ENCODE measurements at places on chromosomes 3 and 15.

DNA sequence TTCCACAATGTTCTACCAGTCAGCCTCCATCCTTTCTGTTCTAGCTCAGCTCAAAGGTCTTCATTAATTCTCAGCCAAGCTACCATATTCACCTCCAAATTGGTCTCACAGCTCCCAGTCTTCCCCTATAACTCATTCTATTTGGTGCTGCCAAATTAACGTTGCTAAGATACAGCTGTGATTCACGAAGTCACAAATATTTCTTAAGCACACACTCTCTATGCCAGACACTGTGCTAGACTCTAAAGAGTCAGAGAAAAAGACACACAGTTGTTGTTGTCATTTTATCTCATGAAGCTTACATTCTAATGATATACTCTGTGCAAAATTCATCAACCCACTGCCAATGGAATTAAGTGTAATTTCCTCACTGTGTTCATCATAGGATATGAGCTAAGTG lies 102.8 kb downstream of the FRMD5 start:
- DNase-seq, result no peak

DNA sequence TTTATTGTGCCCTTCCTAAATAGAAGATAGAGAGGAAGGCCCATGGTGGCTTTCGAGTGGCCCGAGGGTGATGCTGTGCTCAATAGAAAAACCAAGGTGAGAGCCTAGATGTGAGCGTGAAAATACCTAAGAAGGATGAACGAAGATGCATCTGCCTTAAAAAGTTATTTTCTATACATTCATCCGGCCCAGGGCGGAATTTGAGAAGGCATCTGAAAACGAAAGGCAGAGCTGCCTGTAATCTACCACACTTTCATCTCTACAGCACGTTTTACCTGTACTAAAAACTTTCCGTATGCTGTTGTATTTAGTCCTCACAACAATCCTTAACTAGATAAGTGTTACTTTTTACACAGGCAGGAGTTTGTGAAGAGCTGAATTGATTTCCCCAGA lies 1.4 kb downstream of the DUT start:
- no peak for DNase-seq

DNA sequence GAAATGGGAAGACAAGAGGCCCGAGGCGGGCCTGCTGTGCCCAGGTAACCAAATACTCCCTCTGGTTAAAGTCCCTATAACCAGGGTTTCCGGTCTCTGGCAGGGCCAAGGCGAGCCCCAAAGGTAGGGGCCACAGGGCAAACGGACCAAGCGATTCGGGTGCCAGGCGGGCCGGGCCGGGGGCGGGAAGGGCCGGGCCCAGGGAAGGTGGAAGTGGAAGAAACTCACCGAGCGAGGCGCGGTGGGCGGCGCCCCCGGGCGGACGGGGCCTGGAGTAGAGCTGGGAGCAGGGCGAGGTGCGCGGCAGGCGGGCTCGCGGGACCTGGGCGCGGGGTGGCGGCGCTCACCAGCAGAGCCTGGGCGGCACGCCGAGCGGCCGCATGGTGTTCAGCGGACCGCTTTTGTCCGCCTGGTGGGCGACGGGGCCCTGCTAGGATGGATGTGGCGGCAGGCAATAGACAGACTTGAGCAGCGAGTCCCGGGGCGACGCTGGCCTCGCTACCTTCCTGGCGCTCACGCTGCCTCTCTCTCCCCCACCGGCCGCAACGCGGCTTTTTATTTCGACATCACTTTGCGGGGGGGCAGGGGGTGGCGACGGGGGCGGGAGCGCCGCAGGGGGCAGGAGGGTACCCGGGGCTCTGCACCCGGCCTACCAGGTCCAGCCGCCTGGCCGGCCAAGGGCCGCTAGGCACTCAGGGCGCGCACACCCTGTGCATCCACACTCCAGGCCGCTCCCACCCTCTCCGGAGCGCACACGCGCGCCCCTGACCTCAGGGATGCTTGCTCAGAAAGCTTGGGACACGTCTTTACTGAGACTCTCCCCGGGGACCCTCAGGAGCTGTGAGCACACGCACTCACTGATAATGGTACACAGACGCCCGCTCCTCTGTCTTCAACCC lies at the start of gene GATA2:
GATA2 (minus strand) TSS at position 531 of the 899 bp plus-strand sequence. CDS start 6,170 bp downstream, outside the sequence.
- DNase-seq, result no peak

GRCh38 chr3:196991581-196992460 lies 23.2 kb upstream of the PIGZ start:
- DNase-seq, result no peak

- DNase-seq, result no peak
Observed at GRCh38 chr3:44280631-44281030, 38.9 kb downstream of the TOPAZ1 start.

- no peak for DNase-seq
Observed at GRCh38 chr3:58345457-58345856, 12.8 kb downstream of the PXK start.

- no peak for DNase-seq
Observed at GRCh38 chr3:138060792-138061191, 50.8 kb downstream of the CLDN18 start.

DNA sequence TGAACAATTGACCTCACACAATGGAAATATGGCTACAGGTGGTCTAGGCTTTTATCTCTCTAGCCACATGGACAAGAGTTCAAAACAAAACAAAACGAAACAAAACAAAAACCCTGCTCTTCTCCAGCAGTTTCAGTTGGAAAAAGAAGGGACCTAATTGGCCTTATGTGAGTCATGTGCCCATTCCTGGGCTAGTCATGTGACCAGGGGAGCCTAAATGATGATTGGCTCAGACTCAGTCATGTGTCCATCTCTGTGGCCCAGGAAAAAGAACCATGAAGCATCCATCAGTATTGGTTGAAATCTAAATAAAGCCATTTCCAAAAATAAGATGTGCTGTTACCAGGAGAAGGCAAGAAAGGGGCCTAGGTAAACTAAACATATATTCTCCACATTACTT lies 96.8 kb downstream of the ANXA2 start:
- DNase-seq, result no peak

DNA sequence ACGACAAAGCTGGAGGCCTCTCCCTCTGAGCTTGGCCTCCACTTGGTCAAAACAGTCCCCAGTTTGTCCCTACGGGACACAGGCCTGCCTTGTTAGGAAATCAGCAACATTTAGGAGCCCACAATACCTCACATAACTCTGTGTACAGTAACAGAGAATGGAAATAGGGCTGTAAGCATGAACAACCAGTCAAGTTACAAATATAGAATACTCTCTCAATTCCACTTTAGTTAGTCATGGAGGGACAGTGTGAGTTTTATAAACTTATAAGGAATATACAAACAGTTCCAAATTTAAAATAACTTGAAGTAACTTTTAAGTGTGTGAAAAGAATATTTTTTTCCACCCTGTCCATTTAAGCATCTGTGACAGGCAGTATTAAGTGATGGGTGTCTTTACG lies 129.4 kb downstream of the PGPEP1L start:
- no peak for DNase-seq

- DNase-seq, result no peak
Observed at GRCh38 chr3:138578141-138578540, 15.9 kb downstream of the CEP70 start.

DNA sequence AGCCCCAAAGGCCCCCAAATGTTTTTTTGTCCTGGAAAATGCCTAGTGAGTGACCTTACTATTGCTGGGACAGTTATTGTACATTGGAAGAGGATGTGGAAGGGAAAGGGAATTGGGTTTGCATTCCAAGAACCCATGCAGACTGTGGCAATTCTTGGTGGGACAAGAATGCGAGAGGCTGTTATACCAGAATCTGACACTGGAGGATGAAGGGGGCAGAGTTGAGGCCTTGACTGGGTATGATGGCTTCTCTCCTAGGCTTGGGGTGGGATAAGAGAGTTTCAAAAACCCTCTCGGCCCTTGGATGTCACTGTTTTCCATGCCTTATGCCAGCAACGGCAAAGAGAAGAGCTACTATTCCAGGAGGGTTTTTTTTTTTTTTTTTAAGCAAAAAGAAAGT lies 25.3 kb downstream of the IL16 start:
- no peak for DNase-seq

GRCh38 chr3:109413049-109413448 lies 75.7 kb upstream of the DPPA4 start:
- DNase-seq, result no peak

DNA sequence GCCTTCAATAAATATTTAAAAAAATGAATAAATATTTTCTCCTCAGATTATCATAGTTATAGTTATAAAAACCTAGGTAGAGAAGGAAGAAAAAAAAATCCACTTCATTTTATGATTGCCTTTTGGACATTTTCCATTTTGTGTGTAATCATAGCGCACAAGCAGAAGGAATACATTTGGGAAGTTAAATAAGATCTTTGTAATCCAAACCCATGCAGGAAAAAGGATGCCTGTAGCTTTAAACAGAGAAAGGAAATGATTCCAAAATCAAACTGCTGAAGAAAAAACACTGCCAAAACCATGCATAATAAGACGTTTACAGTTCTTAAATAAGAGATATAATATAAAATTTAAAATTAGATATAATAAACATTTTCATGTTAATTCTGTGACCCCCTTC lies 7.4 kb upstream of the CCDC54 start:
- DNase-seq, result no peak

- no peak for DNase-seq
Observed at GRCh38 chr3:179181021-179181472, 32.9 kb downstream of the PIK3CA start.

GRCh38 chr3:63231643-63232042 lies 46.5 kb upstream of the SYNPR start:
- DNase-seq, result no peak

DNA sequence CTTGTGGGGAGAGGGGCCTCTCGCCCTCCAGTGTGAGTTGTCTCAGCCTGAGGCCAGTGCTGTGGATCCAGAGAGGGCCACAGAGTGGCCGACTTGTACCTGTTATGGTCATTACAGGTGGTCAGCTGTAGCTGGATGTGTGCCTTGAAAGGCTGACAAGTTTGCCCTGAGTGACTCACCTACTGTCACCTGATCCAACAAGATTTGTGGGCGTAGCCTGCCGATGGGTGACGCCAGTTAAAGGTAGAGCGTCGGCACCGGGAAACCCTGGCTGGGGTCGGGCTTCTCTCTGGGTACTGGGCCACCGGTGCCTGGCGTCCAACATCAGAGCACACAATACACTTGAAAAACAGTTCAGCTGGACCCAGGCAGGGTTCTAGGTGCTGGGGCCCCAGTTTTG lies 2.8 kb upstream of the ISG20 start:
- DNase-seq, result peak; percentile 51

DNA sequence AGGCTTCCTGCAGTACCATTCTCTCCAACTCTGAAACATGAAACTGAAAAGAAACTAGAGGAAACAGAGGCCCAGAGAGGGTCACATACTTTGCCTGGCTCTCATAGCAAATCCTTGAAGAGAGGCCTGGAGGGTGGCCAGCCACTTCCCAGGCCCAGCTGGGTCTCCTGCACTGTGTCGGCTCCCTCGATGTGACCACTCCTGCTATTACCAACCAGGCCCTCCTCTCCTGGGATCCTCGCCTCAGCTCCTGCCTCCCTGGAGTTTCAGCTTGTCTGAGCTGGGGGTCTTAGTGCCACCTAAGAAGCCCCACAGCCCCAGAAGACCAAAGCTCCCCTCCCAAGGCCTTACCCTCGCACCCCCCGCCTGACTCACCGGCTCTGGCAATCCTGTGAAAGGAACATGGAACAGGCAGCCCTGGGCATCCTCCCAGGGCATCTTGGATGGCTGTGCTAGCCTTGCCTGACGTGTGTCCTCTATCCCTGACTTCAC lies 4.6 kb downstream of the LOXL1 start:
- DNase-seq, result no peak

DNA sequence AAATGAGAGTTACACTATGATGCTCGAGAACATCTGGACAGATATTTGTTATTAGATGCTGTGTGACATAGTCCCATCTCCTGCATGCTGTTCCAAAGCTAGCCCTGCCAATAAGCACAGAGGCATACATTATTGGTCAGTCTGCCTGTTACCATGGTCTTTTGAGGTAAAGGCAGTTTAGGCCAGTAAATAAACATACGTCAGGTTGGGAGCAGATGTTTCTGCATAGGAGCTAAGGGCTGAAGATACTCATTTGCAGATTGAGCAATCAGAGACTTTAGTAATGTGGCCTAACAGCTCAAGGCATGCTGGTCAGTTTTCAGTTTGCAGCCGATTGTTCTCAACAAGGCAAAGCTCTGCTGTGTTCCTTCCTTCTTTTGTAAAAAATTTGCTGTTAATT lies 192.9 kb downstream of the ADAMTSL3 start:
- DNase-seq, result no peak

GRCh38 chr3:50658416-50658815 lies 16.3 kb upstream of the DOCK3 start:
- no peak for DNase-seq

DNA sequence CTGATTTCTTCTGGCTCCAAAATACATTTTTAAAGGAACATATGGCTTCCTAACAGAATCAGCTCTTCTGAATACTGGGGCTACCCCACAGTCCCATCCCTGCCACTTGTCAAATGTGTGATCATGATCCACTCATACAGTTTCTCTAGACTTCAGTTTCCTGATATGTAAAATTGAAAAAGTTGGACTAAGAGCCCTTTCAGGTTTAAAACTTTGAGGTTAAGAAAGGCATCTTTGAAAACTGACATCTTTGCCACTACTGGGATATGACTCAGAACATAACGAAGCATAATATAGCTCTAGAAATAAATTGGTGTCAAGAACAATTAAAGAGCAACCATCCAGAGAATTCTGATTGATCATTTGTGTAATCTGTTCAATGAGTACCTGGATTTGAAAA lies 248.3 kb downstream of the IL5RA start:
- DNase-seq, result no peak

- peak; percentile 43 for DNase-seq
Observed at GRCh38 chr3:45592830-45593707, 1.5 kb upstream of the LIMD1 start.

DNA sequence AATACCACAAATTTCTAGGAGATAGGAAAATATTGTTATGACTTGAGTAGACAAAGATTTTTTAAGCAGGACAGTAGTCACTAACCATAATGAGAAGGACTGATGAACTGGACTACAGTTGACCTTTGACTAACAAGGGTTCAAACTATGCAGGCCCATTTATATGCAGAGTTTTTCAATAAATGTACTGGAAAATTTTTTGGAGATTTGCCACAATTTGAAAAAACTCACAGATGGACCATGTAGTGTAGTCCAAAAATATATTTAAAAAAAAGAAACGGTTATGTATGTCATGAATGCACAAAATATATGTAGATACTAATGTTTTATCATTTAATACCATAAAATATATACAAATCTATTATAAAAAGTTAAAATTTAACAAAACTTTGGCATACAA lies 151.8 kb downstream of the LRRN1 start:
- DNase-seq, result no peak

Measured in stimulated activated CD8-positive, alpha-beta memory T cell treated with anti-CD3 and anti-CD28 coated beads, Interleukin-4, amount 100 ng/mL, for 1 hour (primary cell).